Transverse colon (tissue), 4 donors: ENCODE measurements at places on chromosomes 11 and 22. TPM values are rescaled to one million over a fixed set of nuclear protein-coding genes. Genes with fewer than 3 reads are reported as not detected.

DNA sequence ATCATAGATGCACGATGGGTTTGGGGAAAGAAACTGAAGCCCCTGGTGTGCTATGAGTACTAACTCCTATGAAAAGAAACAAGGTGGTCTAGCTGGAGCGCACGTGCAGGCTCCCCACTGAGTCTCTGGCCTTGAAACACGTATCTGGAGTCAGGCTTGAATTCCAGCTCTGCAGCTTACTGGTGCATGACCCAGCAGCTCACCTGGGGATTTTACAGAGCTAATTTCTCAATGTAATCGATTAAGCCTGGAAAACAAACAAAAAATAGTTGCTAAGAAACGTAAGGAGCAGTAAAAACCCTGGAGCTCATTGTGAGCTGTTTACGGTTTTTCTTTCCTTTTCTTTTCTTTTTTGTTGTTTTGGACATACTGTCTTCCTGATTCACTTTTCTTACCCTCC, 12.3 kb downstream of the KCNJ1 start:
- no peak for DNase-seq

DNA sequence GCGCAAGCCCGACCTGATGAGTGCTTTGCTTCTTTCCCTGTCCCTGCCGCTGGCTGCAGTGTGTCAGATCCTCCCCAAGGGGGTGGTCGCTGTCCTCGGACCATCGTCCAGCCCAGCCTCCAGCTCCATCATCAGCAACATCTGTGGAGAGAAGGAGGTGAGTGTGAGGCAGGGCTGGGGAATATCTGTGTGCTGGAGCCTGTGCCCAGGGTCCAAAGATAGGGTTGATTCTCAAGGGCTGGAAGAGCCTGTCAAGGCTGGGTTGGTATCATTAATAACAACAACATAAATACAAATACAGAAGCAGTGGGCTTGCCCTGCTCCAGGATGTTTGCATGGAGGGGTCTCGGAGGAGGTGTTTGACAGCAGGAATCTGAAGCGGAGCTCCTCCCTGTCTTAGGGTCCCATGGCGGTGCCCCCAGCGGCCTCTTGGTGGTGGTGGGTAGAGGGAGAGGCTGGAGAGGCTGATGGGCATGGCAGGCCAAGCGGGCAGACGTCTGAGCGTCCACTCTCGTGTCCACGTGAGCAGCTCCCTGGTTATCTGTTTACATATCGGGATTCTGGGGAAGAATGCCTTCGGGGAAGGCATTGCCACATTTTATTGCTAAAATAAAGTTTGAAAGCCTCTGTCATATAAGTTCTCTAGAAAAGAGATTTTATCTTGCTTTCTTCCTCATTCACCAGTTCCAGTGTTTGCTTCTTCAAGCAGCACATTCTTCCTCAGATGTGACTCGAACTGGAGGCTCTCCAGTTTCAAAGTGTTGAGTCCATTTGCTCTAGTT, 208.4 kb upstream of the TBCEL start:
- no peak for DNase-seq

DNA sequence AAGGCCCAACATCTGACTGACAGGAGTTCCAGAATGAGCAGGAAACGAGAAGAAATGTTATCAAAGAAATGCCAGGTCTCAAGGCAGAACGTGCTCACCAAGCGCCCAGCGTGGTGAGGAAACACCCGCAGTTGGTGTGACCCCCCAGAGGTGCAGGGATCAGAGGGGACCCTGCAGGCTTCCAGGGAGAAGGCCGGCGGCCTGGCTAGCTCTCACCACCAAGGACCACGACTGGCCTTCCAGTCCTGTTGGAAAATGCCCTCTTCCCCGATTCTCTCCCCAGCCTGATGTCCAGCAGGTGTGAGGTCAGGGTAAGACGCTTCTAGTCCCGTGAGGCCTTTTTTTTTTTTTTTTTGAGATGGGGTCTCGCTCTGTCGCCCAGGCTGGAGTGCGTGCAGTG, 189.1 kb downstream of the IGLL1 start:
- DNase-seq, result no peak

DNA sequence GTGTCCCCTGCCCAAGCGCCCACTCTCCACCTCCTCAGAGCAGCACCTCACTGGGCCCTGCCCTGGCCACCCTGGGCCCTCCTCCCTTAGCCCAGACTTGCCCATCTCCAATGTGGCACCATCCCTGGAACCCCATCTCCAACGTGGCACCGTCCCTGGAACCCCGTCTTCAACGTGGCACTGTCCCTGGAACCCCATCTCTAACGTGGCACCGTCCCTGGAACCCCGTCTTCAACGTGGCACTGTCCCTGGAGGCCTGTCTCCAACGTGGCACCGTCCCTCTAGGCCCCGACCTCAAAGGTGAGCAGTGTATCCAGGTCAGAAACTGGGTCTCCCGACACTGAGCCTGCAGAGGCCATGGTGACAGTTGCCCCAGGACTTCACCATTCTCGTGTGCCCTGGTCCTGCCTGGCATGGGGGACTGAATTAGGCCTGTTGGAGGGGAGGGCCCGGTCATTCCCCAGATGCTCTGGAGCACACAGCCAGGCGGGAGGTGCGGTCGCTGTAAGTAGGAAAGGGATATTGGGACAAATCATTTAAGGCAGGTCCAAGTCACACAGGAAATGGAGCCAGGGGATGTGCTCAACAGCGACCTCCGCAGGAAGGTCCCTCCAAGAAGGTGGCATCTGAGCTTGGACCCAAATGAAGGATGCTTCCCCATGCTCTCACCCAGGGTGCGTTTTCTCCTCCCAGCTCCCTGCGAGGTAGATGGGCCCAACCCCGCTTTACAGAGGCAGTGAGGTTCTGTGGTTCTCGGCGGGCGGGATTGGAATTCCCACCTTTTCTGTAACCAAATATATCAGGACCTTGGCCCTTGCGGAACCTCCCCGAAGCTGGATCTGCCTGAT, 2.4 kb upstream of the CTSD start:
- DNase-seq, result no peak

Gene SIPA1
- total RNA-seq, result 22.4 TPM

Gene SERHL2
- 2.0 TPM for total RNA-seq

Gene APOL5
- total RNA-seq, result not detected

Gene MIOX
- total RNA-seq, result not detected

Gene CABP4
- 1.2 TPM for total RNA-seq

Gene SLC25A45
- 5.1 TPM for total RNA-seq

Gene PI4KA
- total RNA-seq, result 126 TPM

Gene CDKN1C
- 36.2 TPM for total RNA-seq

Gene SYCE3
- total RNA-seq, result not detected
